Heart right ventricle (tissue), 16 donors: ENCODE measurements at places on chromosomes 11 and 22.

GRCh38 chr11:123122341-123122740, 60.4 kb upstream of the HSPA8 start:
- no peaks in the 10 kb centered on the region for H3K36me3 ChIP-seq
- peaks cover 35% of the 10 kb centered on the region for H3K27me3 ChIP-seq
- DNase-seq: no peak
- H3K4me1 ChIP-seq: no peaks in the 10 kb centered on the region

DNA sequence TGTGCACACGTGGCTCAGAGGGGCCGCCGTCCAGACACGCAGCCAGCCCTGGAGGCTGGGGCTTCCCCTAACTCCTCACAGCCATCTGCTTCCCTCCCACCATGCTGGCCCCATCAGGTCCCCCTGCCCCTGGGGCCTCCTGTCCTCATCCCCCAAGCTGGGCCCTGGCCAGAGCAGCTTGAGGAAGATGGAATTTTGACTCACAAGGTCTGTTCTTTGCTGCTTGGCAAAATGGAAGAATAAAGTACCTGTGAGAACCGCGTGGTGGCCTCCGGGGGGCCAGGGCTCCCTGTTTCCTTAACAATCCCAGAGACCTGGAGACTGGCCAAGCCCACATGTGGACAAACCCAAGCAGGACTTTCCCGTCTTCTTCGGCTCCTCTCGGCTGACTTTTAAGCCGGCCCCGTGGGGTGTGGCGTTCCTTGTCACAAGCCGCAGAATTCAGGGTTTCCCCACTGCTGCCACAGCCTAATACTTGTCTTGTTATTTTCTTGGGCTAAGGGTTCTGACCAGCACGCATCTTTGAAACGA, 872.8 kb downstream of the BRD1 start:
- no peaks in the 10 kb centered on the region for H3K27me3 ChIP-seq
- no peak overlapping the region for H3K4me3 ChIP-seq
- H3K36me3 ChIP-seq: no peaks in the 10 kb centered on the region
- DNase-seq: no peak
- H3K27ac ChIP-seq: no peak overlapping the region
- no peaks in the 10 kb centered on the region for H3K4me1 ChIP-seq

DNA sequence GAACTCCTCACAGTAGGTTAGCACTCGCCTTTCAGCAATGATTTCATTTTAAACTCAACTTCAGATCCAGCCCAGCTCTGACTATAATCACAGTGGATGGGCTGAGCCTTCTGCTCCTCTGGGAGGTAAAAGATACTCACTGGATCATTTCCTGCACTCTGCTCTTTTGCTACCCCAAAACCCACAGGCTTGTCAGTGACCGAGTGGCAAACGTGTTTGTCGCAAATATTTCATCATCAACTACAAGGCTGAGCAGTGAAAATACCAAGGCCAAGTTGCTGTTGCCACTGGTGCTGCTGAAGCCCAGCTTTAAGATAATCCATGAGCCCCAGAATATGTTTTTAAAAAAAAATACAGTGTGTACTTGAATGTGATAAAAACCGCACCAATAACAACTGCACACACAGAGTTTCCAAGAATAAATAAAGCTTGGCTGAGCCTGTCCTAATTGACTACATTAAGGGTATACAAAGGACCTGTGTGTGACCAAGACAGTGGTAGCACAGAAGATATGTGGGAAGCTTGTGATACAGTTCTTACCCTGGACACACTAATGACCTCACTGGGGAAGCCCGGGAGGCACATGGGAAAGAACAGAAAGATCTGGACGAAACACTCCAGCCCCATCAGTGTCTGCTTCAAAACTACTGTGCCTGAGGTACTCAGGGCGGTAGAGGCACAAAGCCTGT, 41.3 kb downstream of the ABTB2 start:
- no peak overlapping the region for H3K27ac ChIP-seq
- H3K27me3 ChIP-seq: no peaks in the 10 kb centered on the region
- no peak overlapping the region for H3K4me3 ChIP-seq
- DNase-seq: no peak
- peaks cover 54% of the 10 kb centered on the region for H3K4me1 ChIP-seq

DNA sequence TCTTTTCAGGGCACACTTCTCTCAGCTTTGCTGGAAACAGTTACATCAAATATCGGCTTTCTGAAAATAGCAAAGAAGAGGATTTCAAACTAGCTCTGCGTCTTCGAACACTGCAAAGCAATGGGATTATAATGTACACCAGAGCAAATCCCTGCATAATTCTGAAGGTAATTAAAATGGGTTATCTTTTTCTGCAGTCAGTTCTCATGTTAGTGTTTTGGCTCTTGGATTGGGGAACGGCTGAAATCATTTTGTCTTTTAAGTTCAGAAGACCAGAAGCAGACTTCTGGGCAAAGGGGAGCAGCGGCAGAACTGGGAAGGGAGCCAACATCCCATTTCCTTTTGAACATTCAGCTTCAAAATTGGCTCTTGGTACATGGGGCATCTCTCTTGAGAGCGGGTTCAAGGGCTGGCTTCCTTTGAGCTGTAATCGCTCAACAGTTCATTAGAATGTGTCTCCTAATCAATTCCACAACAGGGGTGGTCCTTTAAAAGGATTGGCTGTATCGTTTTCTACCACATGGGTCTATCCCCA, 110.2 kb upstream of the MTNR1B start:
- H3K4me1 ChIP-seq: no peaks in the 10 kb centered on the region
- no peak overlapping the region for H3K27ac ChIP-seq
- no peaks in the 10 kb centered on the region for H3K36me3 ChIP-seq
- no peak overlapping the region for H3K4me3 ChIP-seq
- no peak for DNase-seq
